NCI-H1930 (cell line): ENCODE measurements at places on chromosomes 5 and 9.

GRCh38 chr9:81171689-81172088 lies 517.7 kb downstream of the TLE1 start:
- DNase-seq = no peak

GRCh38 chr5:130496215-130496614 lies 592.0 kb downstream of the CHSY3 start:
- no peak for DNase-seq

DNA sequence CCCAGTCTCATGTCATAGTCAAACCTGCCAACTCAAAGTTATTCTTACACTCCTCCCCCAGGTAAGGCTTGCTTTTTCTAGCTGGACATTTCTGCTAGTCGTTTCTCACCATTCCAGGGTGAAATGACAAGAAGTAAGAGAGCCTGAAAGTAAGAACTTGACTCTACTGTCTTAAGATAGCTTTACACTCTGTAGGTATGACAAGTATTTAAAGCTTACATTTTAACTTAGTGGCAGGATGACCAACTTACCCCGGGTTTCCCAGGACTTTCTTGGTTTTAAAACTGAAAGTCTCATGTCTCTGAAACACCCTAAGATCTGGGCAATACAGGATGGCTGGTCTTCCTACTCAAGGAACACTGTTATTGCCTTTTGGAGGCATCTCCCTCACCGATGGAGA lies 67.5 kb upstream of the PIK3R1 start:
- DNase-seq = no peak

- no peak for DNase-seq
These were observed 60.7 kb downstream of the PARP8 start for GRCh38 chr5:50727149-50727496.

DNA sequence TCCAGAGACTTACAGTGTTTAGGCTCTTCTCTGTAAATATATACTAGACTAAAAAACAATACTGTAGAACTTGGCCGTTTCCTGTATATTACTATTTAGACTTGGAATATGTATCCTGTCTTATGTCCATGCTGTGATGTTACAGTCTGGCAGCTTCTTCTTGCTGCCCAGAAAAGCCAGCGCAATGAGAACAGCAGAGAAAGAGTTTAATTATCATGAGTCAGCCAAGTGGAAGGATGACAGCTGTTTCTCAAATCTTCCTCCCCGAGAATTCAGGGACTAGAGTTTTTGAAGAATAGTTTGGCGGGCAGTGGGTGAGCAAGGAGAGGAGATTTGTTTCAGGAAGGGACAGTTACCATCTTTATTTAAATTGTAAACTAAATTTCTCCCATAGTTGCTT lies 37.5 kb downstream of the NAA35 start:
- no peak for DNase-seq

GRCh38 chr9:91082731-91083130 lies 279.0 kb downstream of the AUH start:
- no peak for DNase-seq

DNA sequence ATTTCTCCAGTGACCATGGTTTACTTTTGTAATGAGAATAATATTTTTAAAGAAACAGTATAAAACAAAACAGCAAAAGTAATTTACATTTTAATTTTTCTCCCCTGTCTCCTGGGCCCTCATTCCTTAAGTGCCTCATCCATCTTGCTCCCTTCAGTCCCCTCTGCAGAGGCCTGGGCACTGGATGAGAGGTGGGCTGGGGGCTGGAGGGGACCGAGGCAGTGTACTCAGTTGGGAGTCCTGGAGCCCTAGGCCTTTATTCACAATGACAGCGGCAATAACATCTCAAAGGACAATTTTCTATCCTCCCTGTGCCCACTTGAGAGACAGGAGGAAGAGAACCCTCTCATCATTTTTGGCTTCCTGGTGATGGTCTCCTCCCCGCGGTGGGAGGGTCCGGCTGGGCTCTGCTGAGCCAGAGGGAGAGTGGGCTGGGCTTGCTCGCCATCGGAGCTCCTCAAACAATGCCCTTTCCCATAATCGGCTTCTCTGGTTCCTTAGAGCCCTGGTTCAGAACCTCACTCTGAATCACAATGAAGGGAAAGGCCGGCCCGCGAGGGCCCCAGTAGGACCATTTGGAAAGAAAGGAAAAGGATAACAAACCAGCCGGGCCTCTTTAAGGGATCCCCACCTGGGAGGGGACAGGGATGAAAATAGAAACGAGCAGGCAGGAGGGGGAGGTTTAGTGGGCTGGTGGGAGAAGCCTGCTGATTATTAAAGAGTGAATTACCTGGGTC lies 9.7 kb upstream of the SMIM32 start:
- DNase-seq = no peak

DNA sequence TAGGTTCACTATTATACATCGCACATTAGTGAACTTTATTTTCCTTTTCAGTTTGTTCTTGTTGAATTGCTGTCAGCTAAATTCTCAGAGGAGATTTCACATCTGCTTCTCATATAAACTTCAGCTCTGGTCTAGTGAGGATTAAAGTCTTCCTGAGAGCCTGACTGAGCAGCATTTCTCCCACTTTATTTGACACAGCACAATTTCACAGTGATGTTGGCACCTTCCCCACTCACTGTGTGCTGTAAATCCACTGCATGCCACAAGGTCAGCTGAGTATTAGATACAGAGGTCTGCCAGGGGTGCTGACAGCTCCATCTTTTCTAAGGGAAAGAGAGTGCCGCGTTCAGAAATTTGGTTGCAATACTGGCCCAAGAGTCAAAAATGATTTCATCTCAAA lies 567.4 kb downstream of the PRR16 start:
- no peak for DNase-seq

DNA sequence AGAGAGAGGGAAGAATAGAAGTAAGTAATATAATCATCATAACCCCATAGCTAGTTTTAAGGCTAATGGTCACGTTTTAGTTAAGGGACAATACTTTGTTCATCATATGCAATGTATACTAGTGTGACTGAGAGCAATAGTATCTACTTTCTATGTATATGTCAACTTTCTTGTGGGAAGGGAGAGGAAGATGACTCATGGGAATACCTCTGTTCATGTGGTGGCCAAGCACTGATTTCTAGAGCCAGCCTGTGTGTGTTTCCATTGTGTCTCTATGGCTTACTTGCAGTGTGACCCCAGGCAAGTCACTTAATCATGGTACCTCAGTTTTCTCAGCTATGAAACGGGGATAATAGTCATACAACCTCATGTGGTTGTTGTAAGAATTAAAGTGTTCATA lies 639.6 kb downstream of the CETN3 start:
- DNase-seq = no peak

DNA sequence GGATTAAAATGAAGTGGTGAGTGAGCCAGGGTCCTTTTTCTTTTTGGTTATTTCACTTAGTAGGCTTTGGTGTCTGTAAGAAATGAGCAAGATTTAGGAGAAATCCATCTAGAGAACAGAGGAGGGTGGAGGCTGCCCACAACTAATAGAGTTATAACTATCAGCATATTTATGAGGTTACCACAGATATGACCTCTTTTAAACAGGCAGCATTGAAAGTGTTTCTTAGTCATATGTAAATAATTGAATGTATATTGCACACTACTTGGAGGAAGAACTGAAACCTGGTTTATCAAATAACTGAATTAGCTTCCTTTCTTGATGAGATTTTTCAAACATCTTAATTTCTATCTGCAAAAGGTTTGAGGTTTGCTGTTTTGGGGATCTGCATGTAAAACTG lies 483.1 kb upstream of the PIK3R1 start:
- no peak for DNase-seq

DNA sequence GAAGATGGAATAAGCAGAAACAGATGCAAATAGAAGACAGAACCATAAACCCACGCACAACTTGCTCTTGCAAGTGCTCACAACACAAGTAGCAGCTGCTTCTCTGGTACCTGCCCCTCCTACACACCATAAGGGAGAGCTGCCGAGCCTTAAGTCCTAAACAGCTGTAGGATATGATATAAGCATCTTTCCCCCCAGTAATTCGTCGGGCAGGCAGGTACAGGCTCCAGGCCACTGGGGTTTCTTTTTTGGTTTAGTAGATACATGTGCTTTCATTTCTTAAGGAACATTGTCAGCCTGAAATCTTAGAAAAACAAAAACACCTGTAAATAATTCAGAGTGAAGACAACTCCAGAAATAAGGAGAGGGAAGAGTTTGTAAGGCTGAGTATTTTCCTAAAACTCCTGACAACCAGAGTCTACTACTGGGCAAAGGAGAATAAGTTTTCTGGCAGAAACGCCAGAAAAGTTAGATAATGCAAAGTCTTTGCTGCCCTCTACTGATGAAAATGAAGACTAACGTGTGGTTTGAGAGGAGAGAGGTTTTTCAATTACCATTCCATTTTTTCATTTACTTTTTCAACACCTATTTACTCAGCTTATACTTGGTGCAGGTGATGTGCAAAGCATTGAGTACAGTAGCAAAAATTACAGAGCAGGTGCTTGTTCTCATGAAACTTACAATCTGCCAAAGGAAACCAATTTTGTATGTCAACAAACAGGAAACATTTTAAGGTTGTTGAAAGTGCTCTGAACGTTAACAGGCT lies 20.1 kb upstream of the TCERG1 start:
- DNase-seq = no peak

DNA sequence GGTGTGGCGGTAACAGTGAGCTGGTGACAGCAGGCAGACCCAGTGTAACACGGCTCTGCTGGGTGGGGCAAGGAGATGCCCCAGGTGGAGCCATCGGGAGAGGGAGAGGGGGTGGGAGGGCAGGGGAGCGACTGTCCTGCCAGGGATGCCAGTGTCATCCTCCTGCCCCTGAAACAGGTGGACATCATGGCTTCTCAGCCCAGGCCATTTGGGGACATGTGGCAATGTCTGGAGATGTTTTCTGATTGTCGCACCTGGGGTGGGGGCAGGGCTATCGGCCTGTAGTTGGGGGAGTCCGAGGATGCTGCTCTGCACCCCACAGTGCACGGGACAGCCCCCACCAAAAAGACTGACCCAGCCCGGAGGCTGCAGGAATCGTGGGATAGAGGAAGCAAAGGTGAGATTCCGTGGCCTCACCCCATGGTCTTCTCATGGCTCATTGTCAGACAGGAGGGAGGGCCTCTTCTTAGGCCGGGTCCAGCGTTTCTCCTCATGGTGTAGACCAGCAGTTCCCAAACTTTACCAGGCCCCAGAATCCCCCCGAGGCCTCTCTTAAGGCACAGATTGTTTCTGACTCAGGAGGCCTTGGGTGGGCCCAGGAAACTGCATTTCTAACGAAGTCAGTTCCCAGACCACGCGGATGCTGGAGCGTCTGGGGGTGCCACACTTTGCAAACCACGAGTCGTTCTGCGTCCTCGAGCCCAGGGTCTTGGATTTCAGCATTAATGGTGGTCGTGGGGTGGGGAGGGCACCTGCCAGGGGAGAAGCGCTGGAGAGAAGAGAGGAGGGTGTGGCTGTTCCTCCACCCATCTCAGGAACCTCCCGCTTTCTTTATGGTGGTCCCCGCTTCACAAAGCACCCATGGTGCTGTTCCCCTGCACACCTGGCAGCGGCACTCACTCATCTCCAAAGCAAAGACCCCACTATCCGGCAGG lies 11.0 kb downstream of the COL5A1 start:
- DNase-seq = no peak

DNA sequence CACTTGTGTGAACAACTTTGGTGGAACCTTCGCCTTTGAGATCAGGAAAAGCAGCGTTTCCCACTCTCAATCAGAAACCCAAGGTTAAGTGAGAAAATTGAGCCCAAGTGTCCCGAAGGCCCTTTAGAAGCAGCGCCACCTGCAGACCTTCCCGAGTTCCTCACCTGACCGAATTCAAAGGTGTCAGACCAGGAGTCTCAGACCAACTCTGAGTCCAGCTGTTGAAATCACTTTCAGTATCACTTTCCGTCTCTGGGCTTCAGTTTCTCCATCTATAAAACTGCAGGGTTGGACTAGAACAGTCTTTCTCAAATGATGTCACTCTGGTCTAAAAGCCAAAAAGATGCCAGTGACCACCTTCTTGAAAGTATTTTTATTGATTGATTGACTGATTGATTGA lies 31.7 kb upstream of the GRHPR start:
- no peak for DNase-seq

- no peak for DNase-seq
These were observed 45.4 kb downstream of the PTTG1 start for GRCh38 chr5:160466889-160467554.

GRCh38 chr5:74372502-74373064 lies 267.9 kb downstream of the ENC1 start:
- DNase-seq = no peak

DNA sequence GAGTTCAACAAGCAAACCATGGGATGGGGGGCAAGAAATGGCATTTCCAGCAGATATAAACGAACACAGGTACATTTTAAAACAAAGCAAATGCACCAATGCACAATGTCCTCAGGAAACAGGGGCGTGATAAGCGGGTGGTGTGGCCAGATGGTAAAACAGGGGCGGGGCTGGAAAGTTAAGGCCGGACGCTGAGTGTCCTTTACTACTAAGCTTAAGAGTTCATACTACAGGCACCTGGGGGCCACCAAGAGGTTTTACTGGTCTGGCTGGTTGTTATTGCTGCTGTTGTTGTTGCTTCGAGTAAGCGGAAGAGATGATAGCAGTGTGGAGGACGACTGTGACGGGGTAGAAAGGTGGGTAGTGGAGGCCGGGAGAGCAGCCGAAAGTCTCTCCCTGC lies 99.8 kb downstream of the ATPSCKMT start:
- no peak for DNase-seq

DNA sequence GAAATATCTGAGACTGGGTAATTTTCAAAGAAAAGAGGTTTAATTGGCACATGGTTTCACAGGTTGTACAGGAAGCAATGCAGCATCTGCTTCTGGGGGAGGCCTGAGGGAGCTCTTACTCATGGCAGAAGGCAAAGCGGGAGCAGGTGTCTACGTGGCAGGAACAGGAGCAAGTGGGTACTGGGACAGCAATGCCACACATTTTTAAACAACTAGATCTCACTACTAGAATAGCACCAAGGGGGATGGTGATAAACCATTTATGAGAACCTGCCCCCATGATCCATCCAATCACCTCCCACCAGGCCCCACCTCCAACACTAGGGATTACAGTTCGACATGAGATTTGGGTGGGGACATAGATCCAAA lies 47.6 kb upstream of the HOMER1 start:
- DNase-seq = no peak

GRCh38 chr5:52073993-52074689 lies 690.9 kb downstream of the ISL1 start:
- no peak for DNase-seq

- DNase-seq = no peak
These were observed 5.7 kb downstream of the LHX2 start for GRCh38 chr9:124017051-124017928.

- DNase-seq = no peak
These were observed 36.8 kb downstream of the HAPLN1 start for GRCh38 chr5:83683836-83684235.

- DNase-seq = no peak
These were observed 37.8 kb downstream of the ASTN2 start for GRCh38 chr9:117377046-117377445.
